T-helper 17 cell (primary cell): ENCODE measurements at places on chromosomes 2 and 18.
A peak's percentile ranks its signal among the peaks of the same experiment; 100 is the strongest.

DNA sequence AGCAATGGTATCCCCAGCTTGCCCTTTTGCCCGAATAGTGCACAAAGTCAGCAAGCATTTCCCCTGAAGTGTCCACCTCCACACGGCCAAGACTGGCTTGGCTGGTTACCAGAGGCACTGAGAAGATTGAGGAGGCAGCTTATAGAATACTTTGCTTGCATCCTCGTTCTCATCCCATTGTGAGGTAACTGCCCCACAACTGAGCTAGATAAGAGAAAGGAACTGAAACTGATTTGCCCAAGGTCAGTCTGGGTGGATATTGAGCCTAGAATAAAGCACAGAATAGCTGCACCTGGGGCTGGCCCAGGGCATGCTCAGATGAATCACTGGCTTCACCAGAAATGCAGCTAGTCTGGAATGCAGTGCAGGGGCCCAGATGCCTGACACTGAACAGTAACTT is 32.7 kb upstream of the MAP4K3 start:
- DNase-seq = no peak

DNA sequence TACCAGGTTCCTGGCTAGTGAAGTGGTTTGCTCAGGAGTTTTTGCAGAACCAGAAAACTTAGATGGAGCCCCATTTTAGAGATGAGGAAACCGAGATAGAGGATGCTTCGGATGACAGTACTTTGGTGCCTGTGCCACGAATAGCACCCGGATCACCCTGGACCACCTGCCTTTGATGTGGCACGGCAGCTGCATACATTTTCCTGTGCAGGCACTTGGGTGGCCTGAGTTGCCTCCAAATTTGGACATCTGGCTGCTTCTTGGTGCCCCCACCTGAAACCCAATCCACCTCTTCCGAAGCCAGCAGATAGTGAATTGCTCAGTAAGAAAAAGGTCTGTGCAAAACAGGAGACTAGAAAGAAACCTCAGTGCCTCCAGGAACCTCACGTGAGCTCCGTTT is 140.6 kb upstream of the ID2 start:
- DNase-seq = no peak

DNA sequence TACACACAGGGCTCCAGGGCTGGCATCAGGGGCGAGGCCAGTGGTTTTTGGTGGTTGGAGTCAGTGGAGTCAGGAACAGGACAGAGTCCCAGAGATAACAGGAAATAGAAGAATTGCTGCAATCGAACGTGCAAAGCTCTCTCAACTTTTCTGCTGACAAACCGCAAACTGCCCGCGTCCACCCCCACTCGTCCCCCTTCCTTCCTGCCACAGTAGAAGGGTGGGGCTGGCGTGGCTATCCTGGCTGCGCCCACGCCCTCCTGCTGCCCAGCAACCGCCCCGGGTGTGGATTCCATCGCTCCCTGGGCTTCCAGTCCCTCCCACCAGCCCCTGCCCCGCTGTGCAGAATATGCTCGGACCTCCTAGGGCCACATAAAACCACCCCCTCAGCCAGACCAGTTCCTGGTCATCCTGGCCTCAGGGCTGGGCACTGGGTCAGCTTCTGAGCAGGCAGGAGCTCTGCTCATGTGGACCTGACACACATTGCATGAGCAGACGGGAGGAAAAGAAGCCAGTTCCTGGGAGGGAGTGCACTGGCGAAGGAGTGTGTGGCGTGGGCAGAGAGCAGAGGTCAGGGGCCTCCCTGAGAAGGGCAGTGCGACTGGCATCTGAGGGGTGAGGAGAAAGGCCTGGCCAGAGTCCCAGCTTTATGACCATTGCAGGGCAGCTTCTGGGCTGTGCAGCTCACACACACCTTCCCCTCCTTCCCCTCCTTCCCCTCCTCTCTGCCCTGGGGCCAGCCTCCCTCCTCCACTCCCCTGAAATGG is 85.4 kb upstream of the ATG16L1 start:
- DNase-seq = no peak

GRCh38 chr2:169189132-169189531 is 119.8 kb downstream of the DHRS9 start:
- no peak for DNase-seq

GRCh38 chr2:99666256-99666655 is 176.4 kb upstream of the REV1 start:
- DNase-seq = no peak

DNA sequence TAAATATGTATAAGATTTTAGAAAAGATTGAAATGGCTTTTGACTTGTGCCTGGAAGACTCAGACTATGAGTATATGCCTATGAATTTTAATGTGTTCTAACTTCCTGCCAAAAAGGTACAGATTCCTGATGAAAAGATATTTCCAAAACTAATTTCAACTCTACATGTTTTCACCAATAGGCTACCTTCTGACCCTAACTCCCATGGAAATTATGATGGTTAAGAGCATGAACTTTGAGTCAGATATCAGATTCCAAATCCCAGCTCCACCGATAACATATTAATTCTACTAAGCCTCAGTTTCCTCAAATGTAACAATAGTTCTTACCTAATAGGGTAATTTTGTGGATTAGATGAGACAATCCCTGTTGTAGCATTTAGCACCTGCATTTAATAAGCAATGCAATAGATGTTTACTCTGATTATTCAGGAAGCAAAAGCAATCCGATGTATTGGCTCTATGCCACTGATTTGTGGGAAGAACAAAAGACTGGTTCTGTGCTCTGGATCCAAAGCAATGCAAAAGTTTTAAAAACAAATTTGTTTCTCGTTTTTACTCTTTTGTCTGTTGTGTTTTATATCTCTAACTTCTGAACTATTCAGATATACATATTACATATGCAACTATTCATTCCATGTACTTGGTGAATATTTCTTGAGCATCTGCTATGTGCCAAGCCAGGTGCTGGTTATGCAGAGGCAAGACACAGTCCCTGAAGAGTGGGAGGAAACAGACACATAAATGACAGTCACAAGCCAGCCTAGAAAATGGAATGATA is 115.4 kb downstream of the GATA6 start:
- DNase-seq = no peak

GRCh38 chr2:32810909-32811495 is 135.8 kb upstream of the LTBP1 start:
- no peak for DNase-seq

DNA sequence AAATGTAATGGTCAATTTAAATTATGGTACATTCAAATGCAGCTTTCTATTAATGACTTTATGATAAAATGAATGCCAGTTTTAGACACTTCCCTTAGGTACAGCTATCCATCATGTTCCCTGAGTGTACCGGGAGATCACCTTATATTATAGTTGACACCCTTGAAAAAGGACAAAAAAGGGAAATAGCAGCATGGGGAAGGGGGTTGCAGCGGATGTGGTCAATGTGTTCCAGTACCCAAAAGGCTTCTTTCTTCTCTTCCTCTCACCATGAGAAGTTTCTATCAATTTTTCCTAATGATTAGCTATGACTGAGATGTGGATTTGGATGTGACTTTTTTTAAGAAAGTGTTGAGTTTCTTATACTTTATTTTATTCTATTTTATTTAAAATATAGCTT is 154.4 kb downstream of the CCDC85A start:
- no peak for DNase-seq

- DNase-seq = no peak
Observed at GRCh38 chr2:196169516-196169915, 1.9 kb downstream of the STK17B start.

- no peak for DNase-seq
Observed at GRCh38 chr2:152176113-152176714, 651 bp upstream of the STAM2 start.

- peak; percentile 36 for DNase-seq
Observed at GRCh38 chr2:110804915-110805314, 72.5 kb downstream of the ACOXL start.

DNA sequence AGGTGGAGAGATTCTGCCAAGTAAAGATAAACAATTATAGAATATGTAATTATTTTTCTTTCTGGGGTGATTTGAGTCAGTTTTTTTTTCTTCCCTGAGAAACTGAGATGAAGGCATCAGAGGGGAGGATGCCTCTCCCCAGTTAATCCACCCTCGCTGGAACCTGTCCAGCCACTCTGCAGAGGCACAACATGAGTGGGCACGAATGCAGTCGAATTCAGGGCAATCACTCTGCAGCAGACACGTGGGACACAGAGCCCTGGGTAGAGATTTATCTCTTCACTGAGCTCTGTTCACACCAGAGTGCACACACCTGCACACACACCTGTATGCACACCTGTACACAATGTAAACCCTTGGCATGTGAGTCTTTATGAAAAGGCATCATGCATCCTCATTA is 154.2 kb downstream of the DCDC2C start:
- no peak for DNase-seq

DNA sequence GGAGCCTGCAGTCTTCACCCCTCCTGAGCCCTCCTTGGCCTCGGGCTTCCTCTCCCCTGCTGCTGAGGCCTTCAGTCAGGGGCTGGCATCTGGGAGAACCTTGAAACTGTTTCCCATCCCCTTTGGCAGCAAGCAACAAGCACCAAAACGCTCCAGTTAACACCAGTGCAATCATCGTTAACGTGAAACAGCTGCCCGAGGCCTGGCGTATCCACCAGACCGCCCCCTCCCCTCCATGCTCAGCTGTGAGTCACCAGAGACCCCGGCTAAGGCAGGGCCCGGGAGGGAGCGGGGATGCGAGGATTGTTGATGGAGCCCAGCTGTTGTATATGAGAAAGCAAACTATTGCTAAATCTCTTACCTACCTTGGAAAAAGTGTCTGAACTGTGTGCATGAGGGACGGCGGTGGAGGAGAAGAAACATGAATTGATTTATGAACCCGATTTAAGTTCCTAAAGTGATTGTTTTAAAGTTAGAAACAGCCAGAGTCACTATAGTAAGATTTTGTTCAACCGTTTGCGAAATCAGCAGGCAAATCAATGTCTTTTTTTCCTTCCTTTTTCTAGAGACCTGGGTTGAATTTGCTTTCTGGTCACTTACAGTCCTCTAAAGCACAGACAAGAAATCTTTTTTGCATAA is 5.2 kb downstream of the ZFP36L2 start:
- DNase-seq = no peak

GRCh38 chr2:85310330-85310729 is 17.5 kb downstream of the TGOLN2 start:
- no peak for DNase-seq

DNA sequence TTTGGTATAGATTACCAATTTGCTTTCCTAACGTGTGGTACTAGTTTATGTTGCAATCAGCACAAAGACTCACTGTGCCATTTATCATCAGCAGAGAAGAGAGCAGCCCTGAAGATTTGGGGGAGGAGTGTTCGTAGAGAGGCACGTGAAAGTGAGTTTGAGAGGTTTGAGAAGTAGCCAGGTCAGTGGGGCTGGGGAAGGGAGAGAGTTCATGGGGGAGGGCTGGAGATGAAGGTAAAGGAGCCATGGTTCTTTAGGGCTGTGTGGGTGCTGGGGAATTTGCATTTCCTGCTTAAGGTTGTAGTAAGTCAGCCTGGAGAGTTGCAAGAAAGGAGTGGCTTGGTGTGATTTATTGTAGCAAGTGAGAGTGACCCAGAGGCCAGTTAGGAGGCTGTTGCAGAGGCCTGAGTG is 172.1 kb downstream of the NEDD4L start:
- DNase-seq = no peak

DNA sequence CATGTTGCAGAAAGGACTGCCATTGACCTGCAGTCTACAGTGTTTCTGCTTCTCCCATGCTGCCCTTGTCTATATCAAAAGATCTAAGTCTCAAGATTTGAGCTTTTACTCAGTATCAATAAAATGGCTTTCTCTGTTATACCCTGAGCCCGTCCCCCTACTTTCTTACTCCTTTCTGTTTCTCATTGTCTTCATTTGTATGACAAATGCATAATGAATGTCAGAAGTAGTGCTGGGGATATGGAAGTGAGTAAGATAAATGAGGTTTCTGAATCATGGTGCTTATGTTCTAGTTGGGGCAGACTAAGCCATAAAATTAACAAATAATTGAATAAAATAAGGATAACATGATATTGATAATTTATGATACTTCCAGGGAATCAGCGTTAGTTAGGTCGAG is 128.6 kb downstream of the PARD3B start:
- DNase-seq = no peak

DNA sequence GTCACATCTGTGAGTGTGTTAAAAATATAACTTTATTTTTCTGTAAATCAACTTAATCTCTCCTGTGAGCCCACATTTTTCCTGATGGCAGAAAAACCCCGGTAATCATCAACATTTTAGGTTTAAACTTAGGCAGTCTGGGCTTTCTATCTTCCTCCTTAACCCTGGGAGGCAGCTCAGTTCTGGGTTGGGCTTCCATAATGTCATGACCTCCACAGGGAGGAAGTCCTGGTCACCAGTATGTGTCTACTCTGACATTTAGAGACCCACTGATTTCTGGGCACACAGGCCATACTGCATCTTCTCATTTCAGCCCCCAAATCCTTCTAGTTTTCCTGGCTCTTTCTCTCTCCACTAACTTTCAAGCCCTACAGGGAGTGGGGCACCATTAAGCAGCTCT is 181.2 kb downstream of the DYSF start:
- no peak for DNase-seq

DNA sequence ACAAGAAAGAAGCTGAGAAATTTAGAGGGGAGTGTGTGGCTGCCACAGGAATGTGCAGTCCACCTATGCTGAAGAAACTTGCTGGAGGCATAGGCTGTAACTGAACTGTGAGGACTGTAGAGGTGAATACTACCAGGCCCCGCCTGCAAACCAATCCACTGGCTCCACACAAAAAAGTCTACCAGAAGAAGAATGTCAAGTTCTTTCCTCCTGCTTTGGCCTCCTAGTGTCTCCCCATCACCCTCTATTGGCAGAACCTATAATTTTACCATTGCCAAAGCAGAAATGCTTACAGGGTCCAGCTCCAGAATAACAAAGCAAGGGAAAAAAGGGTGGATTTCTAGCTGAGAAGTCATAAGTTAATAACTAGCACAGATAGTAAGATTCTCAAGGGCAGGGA is 5.9 kb upstream of the ATP5MC3 start:
- DNase-seq = no peak

DNA sequence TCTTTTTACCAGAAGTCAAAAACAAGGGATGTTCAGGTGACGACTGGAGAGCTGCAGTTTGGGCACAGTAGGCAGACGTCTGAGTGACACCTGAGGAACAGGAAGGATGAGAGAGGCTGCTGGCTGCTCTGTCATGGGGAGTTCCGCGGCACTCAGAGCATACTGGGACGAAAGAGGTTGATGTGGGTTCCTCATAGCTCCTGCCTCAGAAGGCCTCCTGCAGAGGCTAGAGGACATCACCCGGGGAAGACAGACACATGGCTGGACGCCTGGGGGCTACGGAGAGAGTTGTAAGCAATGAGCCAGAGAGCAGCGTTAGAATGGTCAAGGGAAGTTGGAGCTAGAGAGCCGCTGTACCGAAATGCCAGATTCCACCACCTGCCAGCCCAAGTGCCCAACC is 45.1 kb upstream of the GLI2 start:
- no peak for DNase-seq

GRCh38 chr18:62576845-62577512 is 54.2 kb downstream of the ZCCHC2 start:
- no peak for DNase-seq

GRCh38 chr2:209425471-209426071 is 1.7 kb downstream of the MAP2 start:
- no peak for DNase-seq

DNA sequence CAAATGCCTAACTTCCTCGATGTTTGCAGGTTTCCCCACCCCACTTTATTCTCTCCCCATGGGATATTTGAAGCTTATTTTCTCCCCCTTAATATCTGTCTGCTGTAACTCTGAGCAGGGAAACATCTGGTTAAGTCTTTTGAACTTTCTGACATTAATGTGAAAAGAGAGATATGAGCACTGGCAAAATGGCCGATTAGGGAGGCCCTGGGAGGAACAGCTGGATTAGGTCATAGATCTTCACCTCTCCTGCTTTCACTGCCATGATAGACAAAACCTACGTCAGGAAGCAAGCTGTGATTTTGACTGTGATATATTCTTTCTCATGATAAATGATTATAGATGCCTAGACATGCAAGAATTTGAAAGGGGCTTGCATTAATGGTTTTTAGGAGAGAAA is 43.6 kb downstream of the LYPD6B start:
- no peak for DNase-seq
